ENCODE measurements at places on chromosomes 13 and 19. TPM values are rescaled to one million over a fixed set of nuclear protein-coding genes. Genes with fewer than 3 reads are reported as not detected.

- H3K4me3 ChIP-seq = peak within 1 kb of the TSS; percentile 97
- peaks cover 12% of the 10 kb centered on the region for H3K36me3 ChIP-seq
- peak within 1 kb of the TSS; percentile 70 for H3K27ac ChIP-seq
- peak; percentile 84 for DNase-seq
These were observed at the start of gene MAP1S for GRCh38 chr19:17718947-17719711. Gene MAP1S, plus strand, starts transcription at chr19:17719480. Its CDS starts 23 bp downstream, at chr19:17719503.

GRCh38 chr13:47594833-47595232, 406.2 kb downstream of the SUCLA2 start:
- no peak overlapping the region for H3K4me3 ChIP-seq
- H3K27ac ChIP-seq = no peak overlapping the region
- no peaks in the 10 kb centered on the region for H3K27me3 ChIP-seq
- no peaks in the 10 kb centered on the region for H3K4me1 ChIP-seq
- no peak for DNase-seq

DNA sequence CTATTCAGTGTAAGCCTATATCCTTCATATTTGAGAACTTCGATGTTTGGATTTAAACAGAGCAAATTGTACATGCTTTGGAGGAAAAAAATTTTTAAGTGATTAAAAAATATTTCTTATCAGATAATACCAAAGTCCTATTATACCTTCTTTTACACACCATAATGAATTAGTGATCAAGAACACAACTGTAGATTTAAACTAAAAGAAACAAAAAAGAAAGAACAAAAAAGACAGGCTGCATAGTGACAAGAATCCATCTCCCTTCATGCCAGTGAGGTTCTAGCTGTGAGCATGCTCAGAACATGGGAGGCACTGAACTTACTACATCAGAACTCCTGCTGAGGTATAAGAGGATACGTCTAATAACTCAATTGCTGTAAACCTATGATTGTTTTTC, at the start of gene RXFP2:
Gene RXFP2 (plus strand): TSS at position 301 of the 400 bp plus-strand sequence. CDS start 87 bp downstream, at position 388.
- no peak within 1 kb of the TSS for H3K4me3 ChIP-seq
- no peaks in the 10 kb centered on the region for H3K27me3 ChIP-seq
- no peak within 1 kb of the TSS for H3K27ac ChIP-seq
- no peak for DNase-seq
- no peaks in the 10 kb centered on the region for H3K4me1 ChIP-seq

Gene TMEM59L
- 2.2 TPM for total RNA-seq

DNA sequence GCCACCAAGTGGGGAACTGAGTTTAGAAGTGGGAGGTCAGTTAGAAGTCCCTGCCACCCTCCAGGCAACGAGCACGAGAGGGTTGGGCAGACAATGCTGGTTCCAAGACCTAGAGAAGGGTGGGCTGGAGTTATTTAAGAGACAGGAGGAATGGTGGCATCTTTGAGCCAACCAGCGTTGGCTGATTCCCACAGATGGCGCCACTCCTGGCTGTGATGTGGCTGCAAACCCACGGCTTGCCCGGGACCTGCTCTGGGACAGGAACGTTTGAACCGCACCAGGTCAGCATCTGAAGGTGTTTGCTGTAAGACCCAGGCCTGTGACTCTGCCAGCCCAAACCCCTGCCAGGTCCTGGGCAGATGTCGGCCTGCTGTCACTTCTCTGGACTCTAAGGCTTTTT, 42.8 kb downstream of the BICRA start:
- no peak overlapping the region for H3K4me3 ChIP-seq
- H3K36me3 ChIP-seq = peaks cover under 1% of the 10 kb centered on the region
- H3K27me3 ChIP-seq = no peaks in the 10 kb centered on the region
- H3K27ac ChIP-seq = no peak overlapping the region
- peaks cover 4% of the 10 kb centered on the region for H3K4me1 ChIP-seq
- no peak for DNase-seq

- H3K36me3 ChIP-seq = no peaks in the 10 kb centered on the region
- no peaks in the 10 kb centered on the region for H3K27me3 ChIP-seq
- H3K4me3 ChIP-seq = no peak overlapping the region
- peaks cover 4% of the 10 kb centered on the region for H3K4me1 ChIP-seq
- no peak overlapping the region for H3K27ac ChIP-seq
- no peak for DNase-seq
These were observed 83.0 kb downstream of the FLT1 start for GRCh38 chr13:28411831-28412353.

Data from upper lobe of right lung (tissue), 1 donor.